ENCODE measurements at places on chromosomes 11 and 22. TPM values are rescaled to one million over a fixed set of nuclear protein-coding genes. Genes with fewer than 3 reads are reported as not detected.

The ZP1 gene
- not detected for total RNA-seq

The XKR3 gene
- total RNA-seq: not detected

The SHANK2 gene
- total RNA-seq: 0.19 TPM

The CLMP gene
- 1.6 TPM for total RNA-seq

The SDHD gene
- 114 TPM for total RNA-seq

The DSCAML1 gene
- not detected for total RNA-seq

The TRIM49 gene
- total RNA-seq: not detected

The DMC1 gene
- total RNA-seq: 0.96 TPM

The DAGLA gene
- 5.0 TPM for total RNA-seq

The SMTNL1 gene
- not detected for total RNA-seq

The SERHL2 gene
- total RNA-seq: 1.6 TPM

The EEF1G gene
- total RNA-seq: 1,362 TPM

The MCHR1 gene
- total RNA-seq: 0.65 TPM

The MACROD1 gene
- 17.0 TPM for total RNA-seq

The MS4A15 gene
- total RNA-seq: not detected

The LGALS12 gene
- total RNA-seq: not detected

The FCHSD2 gene
- 24.1 TPM for total RNA-seq

The CUL5 gene
- total RNA-seq: 45.2 TPM

The SHANK3 gene
- 43.8 TPM for total RNA-seq

The SUSD2 gene
- total RNA-seq: 0.10 TPM

The SLC17A6 gene
- not detected for total RNA-seq

The SGSM1 gene
- 1.1 TPM for total RNA-seq

The GUCD1 gene
- 171 TPM for total RNA-seq

The TRIM44 gene
- 55.9 TPM for total RNA-seq

The CDC42BPG gene
- total RNA-seq: 0.33 TPM

The OSBP2 gene
- 9.9 TPM for total RNA-seq

The OR8D4 gene
- not detected for total RNA-seq

The BLID gene
- 8.2 TPM for total RNA-seq

The TPH1 gene
- total RNA-seq: 0.10 TPM

The OVCH2 gene
- not detected for total RNA-seq

The MAML2 gene
- 24.8 TPM for total RNA-seq

The ASCL2 gene
- total RNA-seq: not detected

The SORL1 gene
- 0.19 TPM for total RNA-seq

The OLFML1 gene
- total RNA-seq: not detected

The OR2D2 gene
- total RNA-seq: not detected

The PRODH gene
- not detected for total RNA-seq

The HOATZ gene
- total RNA-seq: not detected

The FGF3 gene
- total RNA-seq: not detected

The KRTAP5-2 gene
- total RNA-seq: not detected

The OR9G4 gene
- total RNA-seq: not detected

The ACR gene
- total RNA-seq: 0.38 TPM

The FXYD2 gene
- total RNA-seq: 2.3 TPM

The SMC1B gene
- total RNA-seq: not detected

The YPEL4 gene
- 0.29 TPM for total RNA-seq

The OR5A1 gene
- total RNA-seq: not detected

The C1QTNF5 gene
- total RNA-seq: 111 TPM

The MPZL3 gene
- total RNA-seq: 10.7 TPM

The CSRP3 gene
- not detected for total RNA-seq

The OR8D1 gene
- total RNA-seq: not detected

The OR51E1 gene
- total RNA-seq: not detected

The TEX54 gene
- total RNA-seq: 0.98 TPM

The HORMAD2 gene
- not detected for total RNA-seq

The MED17 gene
- total RNA-seq: 39.6 TPM

The HEPACAM gene
- 0.19 TPM for total RNA-seq

The USH1C gene
- total RNA-seq: not detected

The FAM111B gene
- 9.1 TPM for total RNA-seq
